HEK293T (cell line): ENCODE measurements at places on chromosomes 16 and 17.

GRCh38 chr16:58428621-58429542 lies 36.6 kb downstream of the GINS3 start:
- DNase-seq = no peak

DNA sequence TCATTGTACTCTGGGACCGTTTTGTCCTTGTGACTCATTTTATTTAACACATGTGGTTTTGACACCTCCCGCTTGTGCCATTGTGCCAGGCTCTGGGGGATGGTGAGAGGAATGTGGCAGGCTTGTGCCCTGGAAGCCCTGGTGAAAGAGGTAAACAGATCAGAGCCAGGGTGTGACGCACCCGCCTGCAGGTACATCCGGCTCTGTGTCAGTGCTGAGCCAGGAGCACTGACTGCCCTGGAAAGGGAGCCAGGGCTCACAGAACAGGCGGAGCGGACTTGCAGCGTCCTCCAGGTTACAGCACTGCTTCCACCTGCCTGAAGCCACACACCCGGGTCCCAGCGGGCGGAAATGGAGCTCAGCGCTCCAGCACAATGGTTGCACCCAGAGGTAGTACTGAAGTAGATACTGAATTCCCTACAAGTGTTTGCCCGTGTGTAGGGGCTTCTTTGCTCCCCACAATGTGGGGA lies 30.6 kb downstream of the CDRT15 start:
- DNase-seq = no peak

- no peak for DNase-seq
These were observed 23.7 kb upstream of the NPTX1 start for GRCh38 chr17:80499961-80500665.

DNA sequence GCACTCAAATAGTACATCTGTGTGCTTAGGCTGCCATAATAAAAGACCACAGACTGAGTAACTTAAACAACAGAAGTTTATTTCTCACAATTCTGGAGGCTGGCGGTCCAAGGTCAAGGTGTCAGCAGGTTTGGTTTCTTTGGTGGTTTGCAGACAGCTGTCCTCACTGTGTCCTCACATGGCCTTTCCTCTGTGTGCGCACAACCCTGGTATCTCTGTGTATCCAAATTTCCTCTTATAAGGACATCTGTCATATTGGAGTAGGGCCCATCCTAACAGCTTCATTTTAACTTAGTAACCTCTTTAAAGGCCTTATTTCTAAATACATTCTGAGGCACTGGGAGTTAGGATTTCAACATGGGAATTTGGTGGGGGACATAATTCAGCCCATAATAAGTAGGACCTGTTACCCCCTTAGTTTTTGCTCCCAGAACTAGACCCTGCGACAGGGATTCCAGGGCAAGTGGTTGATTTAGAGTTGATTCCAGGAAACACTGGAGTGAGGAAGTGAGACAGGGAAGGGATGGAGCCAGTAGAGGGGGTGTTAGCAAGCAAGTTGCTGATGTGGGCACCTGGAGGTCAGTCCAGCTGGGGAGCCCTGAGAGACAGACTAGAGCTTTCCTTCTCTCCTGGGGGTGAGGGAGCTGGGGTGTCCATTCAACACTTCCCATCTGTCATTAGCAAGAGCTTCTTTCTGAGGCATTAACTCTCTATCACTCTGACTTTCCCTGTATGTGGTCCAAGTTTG lies 10.9 kb upstream of the ALKBH5 start:
- no peak for DNase-seq

DNA sequence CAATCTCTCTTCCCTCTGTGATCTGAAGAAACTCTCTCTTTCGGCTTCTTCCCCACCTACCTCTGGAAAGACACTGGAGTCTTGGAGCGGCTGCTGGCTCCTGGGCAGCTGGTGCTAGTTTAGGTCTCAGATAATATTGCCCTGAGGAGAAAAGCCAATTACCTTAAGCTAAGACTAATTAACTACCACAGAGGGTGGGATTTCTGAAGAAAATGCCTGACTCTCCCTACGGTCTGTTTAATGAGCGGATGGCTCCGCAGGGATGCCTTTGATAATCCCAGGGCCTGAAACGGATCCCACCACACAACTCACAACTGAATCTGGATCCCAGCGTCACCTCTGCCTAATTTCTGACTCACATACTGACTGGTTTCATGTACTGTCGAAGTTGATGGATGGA lies 127.0 kb upstream of the NLRP1 start:
- DNase-seq = no peak

DNA sequence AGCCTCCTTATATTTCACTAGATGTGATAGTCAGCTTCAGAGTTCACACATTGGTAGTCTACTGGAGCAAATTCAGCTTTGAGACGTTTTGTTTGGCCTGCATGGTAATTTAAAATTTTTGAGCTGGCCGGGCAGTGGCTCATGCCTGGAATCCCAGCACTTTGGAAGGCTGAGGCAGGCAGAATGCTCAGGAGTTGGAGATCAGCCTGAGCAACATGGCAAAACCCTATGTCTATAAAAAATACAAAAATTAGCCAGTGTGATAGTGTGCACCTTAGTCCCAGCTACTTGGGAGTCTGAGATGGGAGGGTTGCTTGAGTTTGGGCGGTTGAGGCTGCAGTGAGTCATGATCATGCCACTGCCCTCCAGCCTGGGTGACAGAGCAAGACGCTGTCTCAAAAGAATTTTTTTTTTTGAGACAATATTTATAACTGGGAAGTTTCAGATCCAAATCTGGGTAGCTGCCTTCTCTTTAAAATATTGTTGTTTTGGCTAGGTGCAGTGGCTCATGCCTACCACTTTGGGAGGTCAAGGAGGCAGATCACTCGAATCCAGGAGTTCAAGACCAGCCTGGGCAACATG lies 4.8 kb upstream of the BLMH start:
- no peak for DNase-seq

DNA sequence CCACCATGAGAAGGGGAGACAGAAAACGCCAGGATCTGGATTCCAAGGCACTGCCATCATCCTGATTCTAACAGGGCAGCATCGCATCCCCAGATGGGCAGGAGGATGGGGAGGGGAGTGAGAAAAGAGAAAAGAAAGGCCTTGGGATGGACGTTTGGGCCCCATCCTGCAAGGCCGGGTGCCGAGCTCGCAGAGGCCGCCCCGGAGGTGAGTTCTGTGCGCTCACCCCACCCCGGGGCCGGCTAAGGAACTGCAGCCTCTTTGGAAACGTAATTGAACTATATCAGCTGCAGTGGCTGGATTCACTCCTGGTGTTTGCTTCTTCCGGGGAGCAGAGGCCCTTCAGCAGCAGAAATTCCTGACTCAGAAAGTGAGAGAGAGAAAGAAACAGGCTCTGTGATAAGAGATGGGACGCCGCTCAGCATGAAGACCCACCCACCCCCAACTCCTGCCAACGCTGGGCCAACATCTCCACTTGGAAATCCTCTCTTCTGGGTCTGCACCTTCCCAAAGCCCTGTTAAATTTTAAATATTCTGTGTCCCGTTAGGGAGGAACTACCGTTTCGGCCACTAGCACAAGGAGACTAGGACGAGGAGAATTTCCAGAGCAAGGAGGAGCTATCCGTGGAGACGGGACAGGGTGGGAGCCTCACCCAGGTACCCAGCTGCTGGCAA lies 8.5 kb upstream of the SSTR2 start:
- peak; percentile 84 for DNase-seq

- peak; percentile 93 for DNase-seq
These were observed 218.7 kb downstream of the NTN1 start for GRCh38 chr17:9239793-9240658.

DNA sequence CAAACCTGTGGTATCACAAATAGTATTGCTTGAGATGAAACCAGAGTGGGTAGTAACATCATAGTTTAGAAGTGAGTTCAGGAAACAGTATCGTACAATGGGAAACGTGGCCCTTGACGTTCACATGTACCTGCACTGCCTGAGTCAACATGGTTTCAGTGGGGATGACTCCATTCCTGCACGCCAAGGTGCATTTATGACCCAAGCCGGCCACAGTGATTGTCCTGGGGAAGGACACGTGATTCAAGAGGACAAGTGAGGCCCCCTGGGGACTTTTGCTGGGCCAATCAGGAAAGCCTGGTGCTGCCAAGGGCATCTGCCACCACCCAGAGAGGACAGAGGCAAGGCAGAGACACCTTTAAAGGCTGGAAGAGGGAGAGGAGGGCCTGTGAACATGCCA lies 119.2 kb downstream of the AXIN2 start:
- no peak for DNase-seq
